ENCODE measurements at places on chromosomes 2 and 18.

DNA sequence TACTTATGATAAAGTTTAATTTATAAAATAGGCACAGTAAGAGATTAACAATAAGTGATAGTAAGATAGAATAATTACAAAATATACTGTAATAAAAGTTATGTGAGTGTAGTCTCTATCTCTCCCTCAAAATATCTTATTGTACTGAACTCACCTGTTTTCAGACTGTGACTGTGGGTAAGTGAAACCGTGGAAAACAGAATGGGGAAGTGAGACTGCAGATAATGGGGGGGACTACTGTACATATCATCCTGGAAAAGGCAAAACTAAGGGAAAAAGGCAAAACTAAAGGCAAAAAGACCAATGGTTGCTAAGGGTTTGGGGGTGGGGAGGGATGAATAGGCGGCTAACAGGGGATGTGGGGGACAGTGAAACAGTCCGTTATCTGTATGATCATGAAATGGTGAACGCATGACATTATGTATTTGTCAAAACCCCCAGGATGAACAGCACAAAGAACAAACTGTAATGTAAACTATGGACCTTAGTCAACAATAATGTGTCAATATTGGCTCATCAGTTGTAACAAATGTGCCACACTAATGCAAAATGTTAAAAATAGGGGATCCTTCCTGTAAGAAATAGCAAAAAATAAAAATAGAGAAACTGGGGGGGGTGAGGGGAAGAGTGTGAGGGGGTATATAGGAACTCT, 93.8 kb downstream of the EPB41L3 start:
- DNase-seq: no peak

GRCh38 chr2:38602732-38603401, at the start of gene HNRNPLL:
Gene HNRNPLL, minus strand, starts transcription at chr2:38602928. Its CDS starts 302 bp downstream, at chr2:38602626.
- peak; percentile 91 for DNase-seq

DNA sequence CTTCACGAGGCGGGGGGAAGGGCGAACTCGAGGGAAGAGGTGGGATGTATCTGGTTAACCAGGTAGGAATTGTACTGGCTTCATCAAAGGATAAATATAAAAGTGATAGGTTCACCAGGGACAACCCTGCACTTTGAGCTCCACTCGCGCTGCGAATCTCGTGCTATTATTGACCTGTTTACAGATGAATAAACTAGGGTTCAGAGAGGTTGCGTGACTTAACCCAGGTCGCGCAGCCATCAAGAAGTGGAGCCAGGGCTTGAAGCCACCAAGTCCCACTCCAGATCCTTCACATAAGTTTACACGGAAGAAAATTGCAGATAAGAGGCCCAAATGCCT, 1.4 kb upstream of the CYP1B1 start:
- no peak for DNase-seq

GRCh38 chr2:240106765-240107476, 29.2 kb downstream of the COPS9 start:
- DNase-seq: no peak

DNA sequence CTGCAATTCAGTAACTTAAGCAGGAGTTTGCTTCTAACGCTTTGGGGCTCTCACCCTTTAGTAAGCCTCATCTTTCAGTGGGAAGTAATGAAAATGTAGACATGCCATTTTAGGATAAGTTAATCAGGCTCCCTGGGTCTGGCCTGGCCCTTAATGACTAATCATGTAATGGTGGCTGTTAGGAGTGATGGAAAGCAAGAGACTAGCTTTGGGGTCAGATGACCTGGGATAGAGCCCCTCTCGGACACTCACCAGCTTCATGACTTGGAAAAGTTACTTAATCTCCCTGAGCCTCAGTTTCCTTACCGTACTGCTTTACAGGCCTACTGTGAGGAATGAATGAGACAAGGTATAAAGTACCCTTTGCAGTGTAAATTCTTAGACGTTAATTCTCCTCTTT, 194.4 kb downstream of the LPIN1 start:
- no peak for DNase-seq

DNA sequence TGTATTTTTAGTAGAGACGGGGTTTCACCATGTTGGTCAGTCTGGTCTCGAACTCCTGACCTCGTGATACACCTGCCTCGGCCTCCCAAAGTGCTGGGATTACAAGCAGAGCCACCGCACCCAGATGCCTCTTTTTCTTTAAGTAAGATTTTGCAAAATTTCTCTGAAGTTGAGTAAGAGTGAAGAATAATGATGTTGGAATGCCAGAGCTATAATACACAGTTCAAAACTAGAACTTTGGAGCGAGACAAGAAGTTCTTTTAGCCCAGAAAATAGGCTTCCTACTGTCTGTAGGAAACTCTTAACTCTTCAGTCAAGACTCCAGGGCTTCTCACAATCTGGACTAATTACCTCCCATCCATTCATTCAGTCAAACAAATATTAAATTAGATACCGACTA, 51.4 kb downstream of the MARCHF4 start:
- no peak for DNase-seq

GRCh38 chr2:158291544-158292180, 164.9 kb downstream of the CCDC148 start:
- DNase-seq: no peak

DNA sequence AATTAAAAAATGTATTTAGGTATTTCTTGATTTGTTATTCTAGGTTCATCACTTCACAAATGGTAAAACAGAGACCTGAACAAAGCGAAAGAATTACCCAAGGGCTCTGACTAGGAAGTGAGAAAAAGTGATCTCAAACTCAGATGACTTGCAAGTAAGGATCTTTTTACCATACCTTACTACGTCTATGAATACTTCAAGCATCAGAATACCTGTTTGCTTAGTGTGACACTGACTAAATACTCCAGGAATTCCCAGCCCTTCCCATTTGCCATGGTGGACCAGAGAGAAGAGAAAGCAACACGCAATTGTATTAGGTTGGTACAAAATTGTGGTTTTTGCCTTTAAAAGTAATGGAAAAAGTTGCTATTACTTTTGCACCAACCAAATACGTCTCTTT, 35.8 kb upstream of the FIGN start:
- DNase-seq: no peak

- no peak for DNase-seq
Observed at GRCh38 chr2:180970016-180970415, 10.4 kb upstream of the UBE2E3 start.

DNA sequence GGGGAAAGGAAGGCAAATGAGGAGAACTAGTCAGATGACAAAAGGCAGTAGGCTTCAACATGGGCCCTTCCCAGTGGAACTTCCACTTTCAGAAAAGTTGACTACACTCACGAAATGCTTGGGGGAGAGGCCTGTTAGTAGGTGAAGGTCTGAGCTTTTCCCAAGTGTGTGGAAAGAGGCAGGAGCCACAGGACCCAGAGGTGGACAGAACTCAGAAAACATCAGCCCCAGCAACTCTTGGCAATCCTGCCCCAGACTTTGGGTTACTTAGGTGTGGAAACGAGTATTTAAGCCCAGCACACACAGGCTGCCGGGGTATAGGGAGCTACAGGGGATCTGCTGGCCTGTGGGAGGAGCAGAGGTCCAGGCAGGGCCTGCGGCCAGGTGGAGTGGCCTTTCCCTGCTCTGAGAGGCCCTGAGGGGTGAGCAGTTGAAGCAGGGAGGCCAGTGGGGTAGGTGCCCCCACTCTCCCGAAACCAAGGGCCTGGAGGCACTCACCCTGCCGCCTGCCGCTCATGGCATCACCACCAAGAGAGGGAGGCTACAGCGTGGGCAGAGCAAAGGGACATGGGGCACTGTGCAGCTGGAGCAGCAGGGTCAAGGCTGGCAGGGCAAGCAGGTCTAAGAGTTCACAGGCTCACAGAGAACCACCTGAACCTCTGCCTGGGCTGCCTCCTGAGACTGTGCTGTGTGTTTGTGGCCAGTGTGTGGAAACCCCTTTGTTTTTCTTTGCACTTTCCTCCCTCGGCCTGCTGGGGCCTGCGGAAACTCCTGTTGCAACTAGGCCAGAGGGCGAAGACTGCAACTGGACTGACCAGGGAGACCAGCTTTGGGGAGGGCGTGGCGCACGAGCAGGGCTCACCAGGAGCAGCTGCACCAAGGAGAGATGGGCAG, 130.7 kb upstream of the SERTAD2 start:
- DNase-seq: no peak

DNA sequence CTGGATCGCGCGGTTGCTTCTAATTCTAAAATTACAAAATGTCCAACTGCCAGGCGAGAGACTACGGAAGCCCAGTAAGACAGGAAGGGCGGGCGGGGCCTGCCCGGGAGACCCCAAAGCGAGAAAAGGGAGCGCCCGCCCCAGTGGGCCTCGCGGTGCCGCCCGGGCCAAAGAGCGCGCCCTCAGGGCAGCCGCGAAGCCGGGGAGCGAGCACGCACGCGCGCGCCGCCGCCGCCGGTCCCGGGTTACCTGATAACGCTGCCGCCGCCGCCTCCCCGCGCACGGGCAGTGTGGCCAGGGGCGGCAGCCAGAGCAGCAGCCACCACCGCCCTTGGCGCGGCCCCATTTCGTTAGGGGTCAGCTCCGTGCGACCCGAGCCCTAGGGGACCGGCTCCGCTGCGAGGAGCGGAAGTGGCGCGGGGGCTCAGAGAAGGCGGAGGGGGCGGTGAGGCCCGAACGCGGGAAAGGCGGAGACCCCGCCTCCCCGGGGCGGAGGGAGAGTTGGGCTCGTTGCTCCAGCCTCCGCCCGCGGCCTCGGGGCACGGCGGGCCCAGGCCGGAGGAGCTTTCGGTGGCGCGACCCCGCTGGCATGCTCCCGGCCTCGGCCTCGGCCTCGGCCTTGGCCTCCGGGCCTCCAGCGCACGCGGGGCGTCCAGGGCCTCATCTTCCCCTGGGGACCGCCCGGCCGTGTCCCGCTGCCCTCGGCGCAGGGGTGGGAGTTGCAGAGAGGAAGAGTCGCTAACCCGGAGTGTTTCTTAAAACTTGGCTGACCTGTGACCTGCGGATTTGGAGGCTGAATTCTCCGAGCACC, at the start of gene NEMP2:
Gene NEMP2, minus strand, starts transcription at position 413 of the 811 bp plus-strand sequence. Its CDS starts 67 bp downstream, at position 346.
- DNase-seq: peak; percentile 62

DNA sequence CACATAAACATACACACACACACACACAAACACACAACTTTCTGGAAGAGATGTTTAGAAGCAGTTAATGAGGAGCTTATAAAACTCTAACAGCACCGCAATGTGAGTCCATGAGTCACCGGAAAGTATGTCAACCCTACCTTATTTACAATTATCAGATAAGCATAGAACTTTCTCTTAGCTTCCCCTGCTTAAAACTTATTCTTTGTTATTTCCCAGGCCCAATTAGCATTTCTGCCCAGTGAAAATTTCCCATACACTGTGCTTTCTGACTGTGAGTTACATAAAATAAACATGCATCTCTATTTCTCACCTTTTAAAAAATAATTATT, 737.6 kb downstream of the LRP1B start:
- DNase-seq: no peak

DNA sequence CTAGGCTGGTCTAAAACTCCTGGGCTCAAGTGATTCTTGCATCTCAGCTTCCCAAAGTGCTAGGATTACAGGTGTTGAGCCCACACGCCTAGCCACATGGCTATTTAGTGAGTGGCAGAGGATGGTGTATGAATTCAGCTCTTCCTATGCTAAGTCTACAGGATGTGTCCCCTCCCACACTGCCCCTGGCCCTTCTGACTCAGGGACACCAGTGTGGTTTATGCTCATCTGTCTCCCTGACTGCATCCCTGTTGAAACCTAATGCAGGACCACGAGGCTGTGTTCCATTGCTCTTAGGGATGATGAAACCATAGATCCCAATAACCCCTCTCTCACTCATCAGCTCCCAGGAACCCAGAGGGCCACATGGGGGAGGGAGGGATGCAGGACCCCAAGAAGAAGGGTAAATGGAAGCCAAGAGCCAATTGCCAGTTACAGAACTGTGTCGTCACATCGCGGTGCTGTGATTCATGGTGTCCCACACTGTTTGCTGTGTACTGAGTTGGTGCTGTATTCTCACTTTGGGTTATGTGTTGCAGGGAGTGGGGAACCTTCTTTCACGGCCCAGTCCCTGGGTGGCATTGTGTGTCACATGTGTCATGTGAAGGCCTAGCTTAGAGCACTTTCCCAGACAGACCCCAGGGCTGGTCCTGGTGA, 102.9 kb upstream of the HAAO start:
- no peak for DNase-seq

- DNase-seq: no peak
Observed at GRCh38 chr2:208064220-208064961, 39.1 kb upstream of the PLEKHM3 start.

DNA sequence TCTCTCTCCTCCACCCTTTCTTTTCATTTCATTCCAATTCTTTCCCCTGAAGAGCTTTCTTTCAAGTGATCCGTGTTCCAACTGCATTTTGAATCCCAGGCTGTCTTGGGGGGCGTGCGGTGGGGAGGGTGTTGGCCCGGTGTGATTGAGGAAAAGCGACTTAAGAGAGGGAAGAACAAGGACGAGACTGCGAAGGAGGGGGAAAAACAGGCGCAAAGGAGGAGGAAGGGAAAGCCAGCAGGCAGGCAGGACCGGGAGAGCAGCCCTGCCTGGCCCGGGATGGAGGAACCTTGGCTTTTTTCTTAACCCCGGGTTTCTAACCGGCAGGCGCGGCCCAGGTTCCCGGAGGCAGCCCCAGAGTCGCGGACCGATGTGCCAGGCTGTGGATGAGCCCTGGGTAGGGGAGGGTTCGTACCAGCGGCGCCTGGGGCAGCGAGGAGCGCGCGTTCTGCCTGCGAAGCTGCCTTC, 1.3 kb downstream of the ADCYAP1 start:
- no peak for DNase-seq

DNA sequence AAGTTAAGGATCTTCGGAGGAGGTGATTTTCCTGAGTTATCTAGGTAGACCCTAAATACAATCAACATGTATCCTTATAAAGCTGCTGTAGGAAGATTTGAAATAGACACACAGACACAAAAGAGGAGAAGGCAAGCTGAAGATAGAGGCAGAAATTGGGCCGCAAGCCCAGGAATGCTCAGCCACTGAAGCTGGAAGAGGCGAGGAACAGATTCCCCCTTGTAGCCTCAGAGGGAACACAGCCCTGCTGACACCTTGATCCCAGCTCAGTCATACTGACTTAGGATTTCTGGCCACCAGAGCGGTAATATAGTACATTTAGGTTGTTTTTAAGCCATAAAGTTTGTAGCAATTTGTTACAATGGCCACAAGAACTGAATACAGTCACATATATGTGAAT, 90.9 kb downstream of the ETAA1 start:
- DNase-seq: no peak

DNA sequence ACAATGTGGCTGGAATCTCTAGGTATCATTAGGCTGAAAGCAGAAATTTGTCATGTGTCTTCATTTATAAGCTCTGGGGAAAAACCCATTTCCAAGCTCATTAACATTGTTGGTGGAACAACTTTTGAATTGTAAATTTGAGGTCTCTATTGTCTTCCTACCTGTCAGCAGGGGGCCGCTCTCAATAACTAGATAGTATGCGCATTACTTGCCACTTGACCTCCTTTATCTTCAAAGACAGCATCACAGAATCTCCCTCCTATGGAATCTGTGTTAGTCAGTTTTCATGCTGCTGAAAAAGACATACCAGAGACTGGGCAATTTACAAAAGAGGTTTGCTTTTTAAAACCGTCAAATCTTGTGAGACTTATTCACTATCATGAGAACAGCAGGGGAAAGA, 223.1 kb downstream of the CALCRL start:
- DNase-seq: no peak

DNA sequence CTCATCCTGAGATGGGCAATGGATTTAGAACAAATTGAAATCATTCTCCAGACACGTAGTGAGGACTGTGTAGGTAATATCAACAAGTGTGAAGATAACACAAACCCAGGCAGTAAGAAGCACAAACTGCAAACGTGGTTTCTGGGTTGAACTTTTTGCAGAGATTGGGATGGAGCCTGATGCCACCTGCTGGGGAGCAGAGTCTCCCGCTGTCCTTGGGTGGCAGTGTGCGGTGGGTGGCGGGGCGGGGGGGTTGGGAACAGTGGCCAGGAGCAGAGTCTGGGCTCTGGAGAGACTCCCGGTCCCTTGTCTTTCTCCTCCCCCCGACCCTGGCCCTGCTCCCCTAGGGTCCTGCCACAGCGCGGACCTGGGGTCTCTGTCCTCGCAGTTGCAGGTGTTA, 19.5 kb downstream of the TRAF3IP1 start:
- no peak for DNase-seq
